ENCODE measurements at places on chromosomes 2 and 18.
A peak's percentile ranks its signal among the peaks of the same experiment; 100 is the strongest.

DNA sequence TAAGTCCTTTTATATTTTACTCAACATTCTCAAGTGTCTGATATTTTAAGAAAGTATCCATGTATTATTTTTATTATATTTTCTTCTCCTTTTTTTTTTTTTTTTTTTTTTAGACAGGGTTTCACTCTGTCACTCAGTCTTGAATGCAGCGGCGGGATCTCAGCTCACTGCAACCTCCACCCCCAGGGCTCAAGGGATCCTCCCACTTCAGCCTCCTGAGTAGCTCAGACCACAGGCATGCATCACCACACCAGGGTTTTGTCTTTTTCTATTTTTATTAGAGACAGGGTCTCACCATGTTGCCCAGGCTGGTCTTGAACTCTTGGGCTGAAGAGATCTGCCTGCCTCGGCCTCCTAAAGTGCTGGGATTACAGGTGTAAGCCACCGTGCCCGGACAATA is 212.1 kb downstream of the TCF4 start:
- DNase-seq: no peak

DNA sequence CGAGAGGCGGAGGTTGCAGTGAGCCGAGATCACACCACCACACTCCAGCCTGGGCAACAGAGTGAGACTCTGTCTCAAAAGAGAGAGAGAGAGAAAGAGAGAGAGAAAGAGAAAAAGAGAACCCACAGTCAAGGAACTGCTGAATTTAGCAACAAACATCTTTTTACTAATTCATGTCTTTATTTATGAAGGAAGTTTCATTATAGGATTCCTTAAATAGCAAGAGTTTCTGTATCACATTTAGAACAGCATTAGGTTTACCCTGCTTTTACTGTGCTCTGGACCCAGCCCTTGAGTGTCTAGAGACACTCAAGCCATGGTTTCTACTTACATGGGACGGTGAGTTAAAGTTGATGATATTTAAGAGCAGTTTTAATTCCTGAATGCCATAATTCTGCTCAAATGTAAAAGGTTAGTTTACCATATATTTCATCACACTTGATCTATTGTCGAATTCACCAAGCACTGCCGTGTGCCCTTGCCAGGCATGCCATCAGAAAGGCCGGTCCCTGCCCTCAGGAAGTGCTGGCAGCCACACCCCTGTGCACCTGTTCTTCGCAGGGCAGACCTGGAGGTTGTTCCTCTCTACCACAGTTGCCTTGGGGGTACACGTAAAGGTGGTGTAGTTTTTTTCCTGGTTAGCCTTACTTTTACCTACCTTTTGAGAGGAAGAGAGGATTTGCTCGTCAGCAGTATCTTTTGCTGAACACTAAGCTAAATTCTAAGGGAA is 153.3 kb downstream of the LDLRAD4 start:
- DNase-seq: no peak

DNA sequence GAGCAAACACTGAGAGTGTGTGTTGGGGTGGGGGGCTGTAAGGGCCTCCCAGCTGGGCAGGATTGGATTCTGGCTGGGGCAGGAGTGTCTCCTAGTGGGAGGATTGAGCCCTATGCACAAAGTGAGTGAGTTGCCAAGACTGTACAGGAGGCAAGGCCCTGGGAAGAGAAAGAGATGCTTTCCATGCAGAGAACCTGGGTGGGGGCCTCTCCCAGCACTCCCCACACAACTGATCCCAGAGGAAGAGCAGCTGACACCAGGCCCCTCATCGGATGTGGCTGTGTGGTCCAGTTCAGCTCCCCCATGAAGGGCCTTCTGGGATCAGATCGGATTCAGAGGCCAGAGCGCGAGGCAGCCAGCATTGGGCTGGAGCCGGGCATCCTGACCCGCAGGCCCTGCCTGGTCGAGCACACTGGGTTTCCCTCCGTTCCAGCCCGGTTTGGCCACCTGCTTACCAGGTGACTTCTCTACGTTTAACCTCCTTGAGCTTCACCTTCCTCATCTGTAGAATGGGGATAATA is 49.4 kb upstream of the FAHD2A start:
- DNase-seq: no peak

DNA sequence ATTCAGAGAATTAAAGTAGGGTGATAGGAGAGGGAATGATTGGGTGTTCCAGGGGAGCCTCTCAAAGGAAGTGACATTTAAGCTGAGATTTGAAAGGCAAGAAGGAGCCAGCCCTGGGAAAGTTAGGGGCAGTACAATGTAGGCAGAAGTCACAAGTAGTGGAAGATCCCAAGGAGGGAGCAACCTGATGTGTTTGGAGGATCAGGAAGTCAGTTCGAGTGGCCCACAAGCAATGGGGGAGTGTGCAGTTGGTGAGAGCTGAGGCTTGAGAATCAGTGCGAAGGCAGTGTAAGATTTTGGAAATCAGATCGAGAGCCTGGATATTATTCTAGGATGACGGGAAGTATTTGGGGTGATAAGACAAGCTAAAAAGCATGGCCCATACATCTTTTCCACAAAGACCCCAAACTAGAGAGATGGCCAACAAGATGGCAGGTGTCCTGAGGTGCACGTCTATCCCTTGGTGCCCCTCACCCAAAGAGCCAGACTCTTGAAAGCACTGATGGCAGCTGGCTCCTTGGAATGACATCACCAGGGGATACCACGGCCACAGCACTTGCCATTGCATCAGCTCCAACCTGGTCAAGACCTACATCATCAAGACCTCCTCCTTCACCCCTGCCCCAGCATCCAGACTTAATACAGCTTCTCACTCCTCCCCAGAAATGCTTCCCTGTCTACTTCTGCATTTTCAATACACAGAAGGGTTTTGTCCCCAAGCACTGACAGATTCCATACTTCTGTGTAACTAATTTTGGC is 127.3 kb downstream of the BCL2 start:
- no peak for DNase-seq

- no peak for DNase-seq
Observed at GRCh38 chr2:26898480-26899078, 50.6 kb downstream of the DPYSL5 start.

DNA sequence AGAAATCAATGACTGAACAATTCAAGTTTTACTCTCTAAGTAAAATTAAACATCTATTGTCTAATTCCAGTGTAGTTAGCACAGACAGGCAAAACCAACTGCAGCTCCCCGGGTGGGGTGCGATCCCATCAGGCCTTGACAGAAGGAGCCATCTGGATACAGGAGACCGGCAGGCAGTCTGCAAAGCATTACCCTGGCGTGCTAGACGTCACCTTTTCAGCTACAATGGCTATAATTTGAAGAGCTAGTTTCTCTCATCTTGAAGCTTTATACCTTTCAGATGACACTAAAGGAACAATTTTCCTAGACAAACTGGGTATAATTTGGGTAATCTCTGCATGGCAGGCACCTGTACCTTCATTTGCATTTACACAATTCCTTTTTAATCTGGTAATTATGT is 761.5 kb upstream of the SOX11 start:
- DNase-seq: no peak

GRCh38 chr2:180677930-180678624 is 302.3 kb upstream of the UBE2E3 start:
- no peak for DNase-seq

DNA sequence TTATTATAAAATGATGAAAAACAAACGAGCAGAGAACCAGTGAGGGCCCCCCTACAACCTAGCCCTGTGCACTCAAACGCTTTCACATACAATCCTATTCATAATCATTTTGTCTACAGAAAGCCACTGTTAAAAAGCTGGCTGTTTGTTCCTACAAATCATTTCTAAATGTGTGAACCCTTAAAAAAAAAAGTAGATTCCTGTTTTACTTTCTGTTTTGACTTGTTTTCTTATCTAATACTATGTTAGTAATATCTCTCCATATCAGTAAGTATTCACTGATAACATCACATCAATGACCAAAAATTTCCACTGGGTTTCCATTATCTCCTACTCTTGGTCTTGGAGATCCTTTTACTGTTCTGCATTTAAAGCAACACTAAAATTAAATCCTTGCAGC is 128.8 kb upstream of the TTC39C start:
- DNase-seq: no peak

DNA sequence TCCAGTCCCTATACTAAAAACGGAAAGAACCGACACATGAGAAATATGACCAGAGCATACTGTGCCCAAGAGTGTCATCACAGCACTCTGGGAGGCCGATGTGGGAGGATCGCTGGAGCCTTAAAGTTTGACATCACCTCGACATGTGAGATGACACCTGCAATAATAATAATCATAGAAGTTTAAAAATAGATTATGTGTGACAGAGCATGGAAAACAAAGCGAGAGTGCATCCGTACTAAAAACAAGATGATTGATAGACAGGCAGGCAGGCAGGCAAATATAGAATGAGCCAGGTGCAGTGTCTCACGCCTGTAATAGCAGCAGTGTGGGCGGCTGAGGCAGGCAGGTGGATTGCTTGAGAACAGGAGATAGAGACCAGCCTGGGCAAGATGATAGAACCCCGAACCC is 114.8 kb upstream of the ANKRD30BL start:
- no peak for DNase-seq

DNA sequence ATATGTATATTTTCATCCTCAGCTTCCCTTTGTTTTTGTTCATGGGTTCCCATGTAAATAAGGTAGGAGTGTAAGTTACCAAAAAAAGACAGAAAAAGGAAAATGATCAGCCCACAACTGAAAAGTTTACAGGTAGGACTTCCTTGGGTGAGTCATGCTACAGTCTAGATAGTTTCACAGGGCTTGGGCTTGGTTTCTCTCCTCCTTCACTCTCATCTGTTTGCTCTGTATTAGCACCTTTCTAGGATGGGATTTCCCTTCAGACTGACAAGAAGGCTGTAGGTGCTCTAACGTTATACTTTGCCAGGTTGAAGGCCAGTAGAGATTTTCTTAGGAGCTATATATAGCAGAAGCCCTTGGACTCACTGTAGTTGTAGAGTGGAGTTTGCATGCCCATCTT is 57.9 kb downstream of the FAM171B start:
- DNase-seq: no peak

DNA sequence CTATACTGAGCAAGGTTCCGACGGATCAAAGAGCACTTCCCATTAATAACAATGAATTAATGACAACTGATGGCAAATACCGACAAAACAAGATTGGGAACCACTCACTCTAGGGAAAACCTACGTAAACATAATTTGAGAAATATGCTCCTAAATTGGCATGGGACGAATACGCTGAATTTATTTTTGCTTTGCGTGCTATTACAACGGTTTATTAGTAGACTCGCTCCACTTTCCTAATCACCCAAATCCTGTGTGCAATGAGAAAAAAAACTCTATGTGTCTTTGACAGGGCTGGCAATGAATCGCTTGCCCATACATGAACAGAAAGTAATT is 536 bp upstream of the SLC25A12 start:
- no peak for DNase-seq

DNA sequence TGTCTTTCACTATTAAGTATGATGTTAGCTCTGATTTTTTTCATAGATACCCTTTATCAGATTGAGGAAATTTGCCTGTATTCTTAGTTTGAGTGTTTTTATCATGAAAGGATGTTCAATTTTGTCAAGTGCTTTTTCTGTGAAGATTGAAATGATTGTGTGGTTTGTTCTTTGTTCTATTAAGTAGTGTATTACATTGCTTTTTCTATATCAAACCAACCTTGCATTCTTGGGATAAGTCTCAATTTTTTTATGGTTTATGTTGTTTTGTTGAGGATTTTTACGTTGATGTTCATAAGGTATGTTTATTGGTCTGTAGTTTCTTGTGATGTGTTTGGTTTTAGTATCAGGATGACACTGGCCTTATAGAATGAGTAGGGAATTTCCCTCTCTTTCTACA is 19.1 kb downstream of the PDK1 start:
- DNase-seq: no peak

- DNase-seq: peak; percentile 73
Observed at GRCh38 chr2:43943809-43944452, 51.9 kb downstream of the LRPPRC start.

- no peak for DNase-seq
Observed at GRCh38 chr2:54164106-54164505, 48.7 kb downstream of the ACYP2 start.

- no peak for DNase-seq
Observed at GRCh38 chr2:3042601-3043585, 334.7 kb downstream of the EIPR1 start.

DNA sequence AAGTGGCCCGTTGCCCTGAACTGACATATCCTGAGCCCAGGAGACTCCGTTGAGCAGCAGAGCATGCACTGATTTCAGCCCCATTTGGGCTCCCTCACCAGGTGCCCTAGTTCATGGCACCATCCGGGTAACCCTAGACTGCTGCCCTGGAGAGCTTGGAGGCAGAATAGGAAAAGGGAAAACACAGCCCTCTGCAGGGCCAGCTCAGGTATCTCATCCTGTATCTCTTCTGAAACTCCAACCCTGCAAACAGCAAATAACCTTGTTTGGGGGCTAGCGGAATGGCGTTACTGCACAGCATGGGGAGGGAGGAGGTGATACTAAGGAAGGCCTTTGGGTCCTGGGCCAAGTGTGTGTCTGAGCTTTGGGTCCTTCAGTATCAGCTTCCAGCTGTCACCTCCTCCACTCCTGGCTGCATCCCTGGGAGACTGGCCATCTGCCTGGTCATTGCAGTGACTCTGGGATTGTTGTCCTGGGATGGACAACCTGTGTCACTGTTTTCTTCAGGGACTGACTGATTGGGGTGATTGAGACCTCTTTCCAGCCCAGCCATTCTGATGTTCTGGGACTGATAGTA is 233.8 kb upstream of the SKOR2 start:
- DNase-seq: no peak

DNA sequence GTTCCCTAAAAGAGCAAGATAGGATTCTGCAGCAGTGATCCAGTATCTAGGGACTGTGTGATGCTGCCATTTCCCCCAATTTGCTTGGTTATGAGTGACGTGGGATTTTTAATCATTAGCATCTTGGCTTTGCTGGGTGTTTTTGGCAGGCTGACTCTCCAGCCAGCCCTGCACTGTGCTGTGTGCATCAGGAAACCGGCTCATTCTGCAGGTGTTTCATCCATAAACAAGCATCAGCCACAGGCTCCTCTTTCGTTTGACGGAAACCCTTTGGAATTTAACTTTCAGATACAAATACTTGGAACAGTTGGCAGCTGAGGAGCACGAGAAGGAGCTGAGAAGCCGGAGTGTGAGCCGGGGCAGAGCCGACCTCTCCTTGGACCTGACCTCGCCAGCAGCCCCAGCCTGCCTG is 135.9 kb downstream of the TPGS2 start:
- DNase-seq: no peak

GRCh38 chr2:235546151-235546435 is 52.2 kb downstream of the AGAP1 start:
- no peak for DNase-seq

DNA sequence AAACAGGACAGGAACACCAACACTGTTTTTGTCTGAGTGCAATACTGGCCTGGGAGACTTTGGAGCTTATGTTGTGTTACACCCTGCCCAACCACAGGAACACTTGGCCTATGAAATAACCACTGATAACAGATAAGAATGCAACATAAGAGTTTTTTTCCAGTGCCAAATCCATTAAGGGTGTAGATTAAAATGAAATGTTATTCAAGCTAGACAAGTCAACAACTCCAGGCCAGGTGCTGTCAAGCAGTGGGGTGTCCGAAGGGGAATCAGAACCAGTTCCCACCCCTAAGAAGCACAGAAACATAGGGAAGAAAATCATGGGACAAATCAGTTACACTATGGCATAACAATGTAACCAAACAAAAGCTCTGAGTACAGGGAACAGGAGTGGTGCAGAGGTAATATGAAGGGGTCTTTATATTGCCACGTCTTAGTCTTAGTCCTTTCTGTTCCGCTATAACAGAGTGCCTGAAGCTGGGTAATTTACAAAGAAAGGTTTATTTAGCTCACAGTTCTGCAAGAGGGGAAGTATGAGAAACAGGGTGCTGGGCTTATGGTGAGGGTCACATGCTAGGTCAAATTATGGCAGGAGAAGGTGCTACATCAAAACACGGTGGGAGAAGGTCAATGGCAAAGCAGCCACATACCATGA is 3.8 kb downstream of the AFG3L2 start:
- no peak for DNase-seq

- no peak for DNase-seq
Observed at GRCh38 chr2:186697536-186697935, 3.7 kb downstream of the FAM171B start.

Data from NCI-H2081 treated with DMSO at 0.1 percent for 48 hours (cell line).